IMR-90 (cell line): ENCODE measurements at places on chromosomes 7 and 10. TPM values are rescaled to one million over a fixed set of nuclear protein-coding genes. Genes with fewer than 3 reads are reported as not detected.

ABCB1 gene
- total RNA-seq: 0.83 and 0.90 TPM in 2 replicates

RELN gene
- 19.4 and 23.7 TPM in 2 replicates for total RNA-seq

ACBD7 gene
- 0.54 and 1.1 TPM in 2 replicates for total RNA-seq

UCN3 gene
- not detected in 2 replicates for total RNA-seq

PNLIPRP1 gene
- total RNA-seq: not detected in 2 replicates

GDF2 gene
- under 0.01 TPM in 1 of 2 replicates, not detected in the other for total RNA-seq

PGAM2 gene
- not detected in 2 replicates for total RNA-seq

SFR1 gene
- total RNA-seq: 1.6 and 5.6 TPM in 2 replicates

MMD2 gene
- total RNA-seq: not detected in 2 replicates

CYP2C8 gene
- not detected in 2 replicates for total RNA-seq

SLC18A3 gene
- not detected in 2 replicates for total RNA-seq

FRAT1 gene
- total RNA-seq: 0.54 and 0.83 TPM in 2 replicates

CCDC126 gene
- 5.6 and 10.6 TPM in 2 replicates for total RNA-seq

SKIDA1 gene
- 0.56 and 0.72 TPM in 2 replicates for total RNA-seq

GDI2 gene
- 396 and 608 TPM in 2 replicates for total RNA-seq

ADAM12 gene
- total RNA-seq: 9.7 and 10.2 TPM in 2 replicates

LRGUK gene
- under 0.01 TPM in 1 of 2 replicates, not detected in the other for total RNA-seq

AKR1D1 gene
- not detected in 2 replicates for total RNA-seq

COL28A1 gene
- total RNA-seq: under 0.01 TPM in 2 replicates

TMEM176A gene
- total RNA-seq: not detected in 2 replicates

ADAMTS14 gene
- under 0.01 TPM in 2 replicates for total RNA-seq

LRRC18 gene
- not detected in 2 replicates for total RNA-seq

CDC14C gene
- under 0.01 TPM in 2 replicates for total RNA-seq

NRCAM gene
- 0.83 and 1.1 TPM in 2 replicates for total RNA-seq
